Peyer's patch (tissue), 4 donors: ENCODE measurements at places on chromosomes 16 and 17. TPM values are rescaled to one million over a fixed set of nuclear protein-coding genes. Genes with fewer than 3 reads are reported as not detected.

Gene SPATA32
- not detected for total RNA-seq

- DNase-seq = no peak
- no peaks in the 10 kb centered on the region for H3K4me1 ChIP-seq
- peak overlapping the region; percentile 72 for H3K27ac ChIP-seq
These were observed 40.5 kb upstream of the RASD1 start for GRCh38 chr17:17536702-17537101.

GRCh38 chr17:32341857-32342602, at the start of gene C17orf75:
C17orf75 (minus strand) TSS chr17:32342173; CDS start chr17:32342139, 34 bp downstream.
- H3K36me3 ChIP-seq = no peaks in the 10 kb centered on the region
- H3K27me3 ChIP-seq = no peaks in the 10 kb centered on the region
- peak; percentile 71 for DNase-seq
- peak within 1 kb of the TSS; percentile 85 for H3K27ac ChIP-seq
- no peaks in the 10 kb centered on the region for H3K4me1 ChIP-seq

Gene FOXL1
- total RNA-seq = 3.9 TPM

DNA sequence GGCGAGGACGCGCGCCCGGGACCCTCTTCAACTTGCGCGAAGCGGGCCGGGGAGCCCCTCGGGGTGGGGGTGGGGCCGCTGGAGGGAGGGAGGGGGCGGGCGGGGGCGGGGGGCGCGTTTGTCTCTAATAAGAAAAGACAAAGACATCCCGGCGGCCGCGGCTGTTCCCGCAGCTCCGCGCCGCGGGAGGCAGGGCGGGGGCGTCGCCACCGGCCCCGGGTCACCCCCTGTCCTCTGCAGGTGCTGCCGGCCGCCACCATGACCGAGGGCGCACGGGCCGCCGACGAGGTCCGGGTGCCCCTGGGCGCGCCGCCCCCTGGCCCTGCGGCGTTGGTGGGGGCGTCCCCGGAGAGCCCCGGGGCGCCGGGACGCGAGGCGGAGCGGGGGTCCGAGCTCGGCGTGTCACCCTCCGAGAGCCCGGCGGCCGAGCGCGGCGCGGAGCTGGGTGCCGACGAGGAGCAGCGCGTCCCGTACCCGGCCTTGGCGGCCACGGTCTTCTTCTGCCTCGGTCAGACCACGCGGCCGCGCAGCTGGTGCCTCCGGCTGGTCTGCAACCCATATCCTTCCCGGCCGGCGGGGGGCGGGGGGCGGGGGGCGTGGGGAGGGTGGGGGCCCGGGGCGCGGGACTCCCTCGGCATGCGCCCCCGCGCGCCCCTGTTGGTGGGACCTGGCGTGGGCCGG, 714 bp downstream of the CACNA1H start:
- no peak overlapping the region for H3K27ac ChIP-seq
- H3K27me3 ChIP-seq = peaks cover 16% of the 10 kb centered on the region
- peaks cover 27% of the 10 kb centered on the region for H3K4me1 ChIP-seq
- DNase-seq = no peak

DNA sequence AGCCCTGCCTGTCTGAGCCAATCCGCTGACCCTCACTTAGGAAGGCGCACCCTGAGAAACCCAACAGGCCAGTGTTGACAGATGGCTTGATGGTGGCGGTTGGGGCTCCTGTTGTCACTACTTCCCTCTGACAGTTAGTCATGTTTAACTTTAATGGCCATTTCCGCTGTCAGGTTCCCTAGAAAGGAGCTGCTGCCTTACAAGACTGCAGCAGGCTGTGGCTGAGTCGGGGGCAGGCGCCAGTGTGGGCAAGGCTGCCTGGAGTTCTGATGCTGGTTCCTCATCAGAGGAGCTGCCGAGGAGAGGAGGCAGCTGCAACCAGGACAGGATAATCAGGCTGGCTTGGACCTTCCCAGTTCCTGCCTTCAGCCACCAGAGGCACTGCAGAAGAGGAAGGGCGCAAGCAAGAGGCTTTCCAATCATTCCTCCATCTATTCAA, 223.2 kb upstream of the DYNLRB2 start:
- no peaks in the 10 kb centered on the region for H3K27me3 ChIP-seq
- no peak overlapping the region for H3K4me3 ChIP-seq
- H3K27ac ChIP-seq = no peak overlapping the region
- no peaks in the 10 kb centered on the region for H3K4me1 ChIP-seq
- no peaks in the 10 kb centered on the region for H3K36me3 ChIP-seq

DNA sequence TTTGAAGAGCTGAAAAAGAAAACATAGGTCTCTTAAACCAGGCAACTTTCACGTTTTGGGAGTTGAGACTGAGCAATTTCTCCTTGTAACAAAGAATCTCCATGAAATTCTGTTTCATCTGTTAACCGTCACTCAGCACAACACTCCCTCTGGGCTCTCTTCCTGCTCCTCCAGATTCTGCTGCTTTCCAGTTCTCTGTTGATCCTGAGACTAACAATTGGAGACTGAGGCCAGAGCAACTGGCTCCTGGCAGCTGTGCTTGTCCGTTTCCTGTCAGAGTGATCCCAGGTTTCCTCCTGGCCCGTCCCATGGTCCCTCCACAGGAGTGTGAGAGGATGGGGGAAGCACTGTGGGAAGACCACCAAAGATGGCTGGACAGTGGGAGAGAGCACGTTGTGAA, 32.5 kb downstream of the IST1 start:
- no peak for DNase-seq
- H3K4me1 ChIP-seq = no peaks in the 10 kb centered on the region
- H3K36me3 ChIP-seq = peaks cover 4% of the 10 kb centered on the region
- no peaks in the 10 kb centered on the region for H3K27me3 ChIP-seq

GRCh38 chr16:48318630-48319029, 66.6 kb downstream of the SIAH1 start:
- peak overlapping the region; percentile 8 for H3K27ac ChIP-seq
- DNase-seq = peak; percentile 57
- no peaks in the 10 kb centered on the region for H3K27me3 ChIP-seq
- no peaks in the 10 kb centered on the region for H3K36me3 ChIP-seq

DNA sequence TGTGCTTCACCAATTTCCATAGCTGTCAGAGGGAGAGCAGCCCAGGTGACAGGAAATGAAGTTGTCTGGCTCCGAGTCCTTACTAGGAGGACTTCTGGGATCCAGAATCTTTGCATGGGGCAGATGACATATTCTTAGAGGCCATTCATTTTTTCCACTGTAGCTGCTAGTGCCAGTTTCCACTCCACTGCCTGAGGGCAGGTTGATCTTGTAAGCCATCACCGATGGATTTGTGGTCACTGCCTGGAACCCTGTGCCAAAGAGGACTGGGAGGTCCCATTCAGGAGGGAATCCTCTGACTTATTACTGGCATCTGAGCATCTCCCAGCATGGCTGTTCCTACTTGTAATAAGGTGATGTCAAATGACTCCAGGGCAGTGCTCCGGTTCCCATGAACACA, 144.1 kb upstream of the KCNJ18 start:
- H3K4me3 ChIP-seq = no peak overlapping the region
- H3K4me1 ChIP-seq = peaks cover 19% of the 10 kb centered on the region
- H3K27ac ChIP-seq = no peak overlapping the region

DNA sequence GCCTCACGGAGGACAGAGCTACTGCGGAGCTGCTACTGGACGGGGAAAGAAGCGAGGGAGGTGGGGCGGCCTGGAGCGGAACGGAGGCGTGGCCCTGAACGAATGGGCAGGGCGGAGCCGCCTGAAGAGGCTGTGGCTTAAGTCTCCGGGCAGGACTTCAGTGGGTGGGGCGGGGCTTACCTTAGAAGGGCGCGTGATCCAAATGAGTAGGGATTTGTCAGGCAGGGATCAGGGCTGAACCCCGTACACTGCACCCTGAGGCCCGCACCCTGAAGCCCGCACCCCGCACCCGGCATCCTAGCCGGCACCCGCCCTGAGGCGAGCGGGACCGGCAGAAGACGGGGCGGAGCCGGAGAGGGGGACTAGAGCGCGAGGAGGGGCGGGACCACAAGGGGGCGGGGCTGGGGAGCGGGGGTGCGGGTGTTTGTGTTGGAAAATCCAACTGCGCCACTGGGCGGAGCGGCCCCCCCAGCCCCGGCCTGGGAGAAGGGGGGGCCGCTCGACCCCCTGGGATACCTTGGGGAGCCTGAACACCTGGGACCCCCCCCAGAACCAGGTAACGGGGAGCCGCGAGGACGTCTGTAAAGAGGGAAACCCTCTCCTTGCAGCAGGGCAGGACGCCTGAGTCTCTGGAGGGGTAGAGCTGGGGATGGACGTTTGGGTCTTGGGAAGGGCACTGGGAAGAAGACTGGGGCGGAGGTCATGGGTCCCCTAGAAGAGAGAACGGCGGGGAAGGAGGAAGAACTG, at the start of gene KDM6B:
Gene KDM6B (plus strand): TSS at position 423 of the 747 bp plus-strand sequence. CDS start 11,338 bp downstream, outside the sequence.
- no peaks in the 10 kb centered on the region for H3K27me3 ChIP-seq
- H3K27ac ChIP-seq = peak within 1 kb of the TSS; percentile 93
- peak within 1 kb of the TSS; percentile 80 for H3K4me3 ChIP-seq

GRCh38 chr16:68902003-68902968, 59.0 kb downstream of the TANGO6 start:
- H3K36me3 ChIP-seq = no peaks in the 10 kb centered on the region
- H3K4me1 ChIP-seq = no peaks in the 10 kb centered on the region
- DNase-seq = peak; percentile 63
- H3K27me3 ChIP-seq = no peaks in the 10 kb centered on the region
- no peak overlapping the region for H3K27ac ChIP-seq
- H3K4me3 ChIP-seq = no peak overlapping the region

Gene TRIM16
- 17.3 TPM for total RNA-seq

- DNase-seq = no peak
- no peaks in the 10 kb centered on the region for H3K27me3 ChIP-seq
- no peak overlapping the region for H3K27ac ChIP-seq
- no peak overlapping the region for H3K4me3 ChIP-seq
- H3K4me1 ChIP-seq = no peaks in the 10 kb centered on the region
These were observed 49.7 kb downstream of the IGF2BP1 start for GRCh38 chr17:49046912-49047311.

Gene CMTM1
- not detected for total RNA-seq

DNA sequence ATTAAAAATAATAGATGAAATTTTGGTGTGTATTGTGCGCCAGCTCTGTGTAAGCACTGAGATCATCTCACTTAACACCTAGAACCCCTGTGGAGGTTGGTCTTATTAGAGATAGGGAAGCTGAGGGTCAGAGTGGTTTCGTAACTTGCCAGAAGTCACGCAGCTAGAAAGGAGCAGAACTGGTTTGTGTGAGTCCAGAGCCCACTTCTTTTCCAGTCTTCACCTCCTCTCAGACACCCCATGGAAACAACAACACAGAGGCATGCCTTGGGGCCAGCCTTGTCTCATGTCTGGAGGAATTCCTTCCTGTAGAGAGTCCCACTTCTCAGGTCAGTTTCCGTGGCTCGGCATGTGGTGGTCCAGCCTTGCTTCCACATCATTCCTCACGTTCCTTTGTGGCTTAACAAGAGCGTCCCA, 16.5 kb downstream of the YPEL2 start:
- no peaks in the 10 kb centered on the region for H3K27me3 ChIP-seq
- DNase-seq = no peak
- no peak overlapping the region for H3K4me3 ChIP-seq

DNA sequence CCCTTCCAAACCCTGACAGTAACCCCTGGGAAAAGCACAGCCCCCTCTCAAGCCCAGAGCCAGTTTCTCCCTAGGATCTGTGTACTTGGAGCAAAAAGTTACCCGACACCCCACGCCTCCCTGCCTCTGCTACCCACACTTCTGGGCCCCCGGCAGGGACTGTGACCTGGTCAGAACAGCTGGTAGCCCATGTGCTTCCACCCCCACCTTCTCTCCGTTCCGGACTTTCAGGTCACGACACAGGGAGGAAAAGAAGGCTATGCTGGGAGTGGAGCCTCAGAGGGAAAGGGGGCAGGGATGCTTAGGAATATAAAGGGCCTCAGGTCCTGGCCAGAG, 6.4 kb downstream of the PPY start:
- H3K36me3 ChIP-seq = no peaks in the 10 kb centered on the region
- no peak overlapping the region for H3K27ac ChIP-seq
- no peak overlapping the region for H3K4me3 ChIP-seq
- H3K27me3 ChIP-seq = no peaks in the 10 kb centered on the region
- H3K4me1 ChIP-seq = no peaks in the 10 kb centered on the region

- no peak for DNase-seq
- H3K4me1 ChIP-seq = peaks cover 4% of the 10 kb centered on the region
- H3K36me3 ChIP-seq = no peaks in the 10 kb centered on the region
- no peaks in the 10 kb centered on the region for H3K27me3 ChIP-seq
- no peak overlapping the region for H3K27ac ChIP-seq
These were observed 3.8 kb upstream of the APPBP2 start for GRCh38 chr17:60529806-60530205.

Gene SPATA22
- total RNA-seq = not detected

Gene ACSM5
- total RNA-seq = 0.88 TPM

GRCh38 chr16:89300976-89301360, 83.5 kb downstream of the ZNF778 start:
- no peak overlapping the region for H3K4me3 ChIP-seq
- DNase-seq = no peak
- no peaks in the 10 kb centered on the region for H3K36me3 ChIP-seq
- peaks cover 7% of the 10 kb centered on the region for H3K4me1 ChIP-seq

- no peaks in the 10 kb centered on the region for H3K4me1 ChIP-seq
- H3K27ac ChIP-seq = peak overlapping the region; percentile 97
- H3K36me3 ChIP-seq = no peaks in the 10 kb centered on the region
- DNase-seq = peak; percentile 89
- peak overlapping the region; percentile 68 for H3K4me3 ChIP-seq
- no peaks in the 10 kb centered on the region for H3K27me3 ChIP-seq
These were observed 1.4 kb upstream of the CEMP1 start for GRCh38 chr16:2532494-2533141.

Gene KRT16
- total RNA-seq = not detected

GRCh38 chr16:14051103-14051729, 19.9 kb upstream of the MRTFB start:
- no peak for DNase-seq
- H3K4me3 ChIP-seq = no peak overlapping the region
- no peak overlapping the region for H3K27ac ChIP-seq
- no peaks in the 10 kb centered on the region for H3K27me3 ChIP-seq
- no peaks in the 10 kb centered on the region for H3K4me1 ChIP-seq
- H3K36me3 ChIP-seq = no peaks in the 10 kb centered on the region

GRCh38 chr16:12229759-12230594, 253.4 kb downstream of the SNX29 start:
- H3K27ac ChIP-seq = no peak overlapping the region
- H3K27me3 ChIP-seq = no peaks in the 10 kb centered on the region
- no peak overlapping the region for H3K4me3 ChIP-seq
- no peaks in the 10 kb centered on the region for H3K36me3 ChIP-seq
- no peaks in the 10 kb centered on the region for H3K4me1 ChIP-seq

GRCh38 chr17:51184124-51184523, 17.9 kb downstream of the NME2 start:
- H3K4me3 ChIP-seq = no peak overlapping the region
- no peaks in the 10 kb centered on the region for H3K27me3 ChIP-seq
- DNase-seq = no peak
- peaks cover 43% of the 10 kb centered on the region for H3K36me3 ChIP-seq
- H3K4me1 ChIP-seq = no peaks in the 10 kb centered on the region
- no peak overlapping the region for H3K27ac ChIP-seq

GRCh38 chr16:1545044-1546040, 11.9 kb downstream of the TMEM204 start:
- H3K27me3 ChIP-seq = no peaks in the 10 kb centered on the region
- peaks cover 3% of the 10 kb centered on the region for H3K4me1 ChIP-seq
- H3K27ac ChIP-seq = peak overlapping the region; percentile 84
- H3K36me3 ChIP-seq = no peaks in the 10 kb centered on the region
- peak overlapping the region; percentile 1 for H3K4me3 ChIP-seq
- no peak for DNase-seq
